ENCODE measurements at places on chromosomes 5 and 9.

DNA sequence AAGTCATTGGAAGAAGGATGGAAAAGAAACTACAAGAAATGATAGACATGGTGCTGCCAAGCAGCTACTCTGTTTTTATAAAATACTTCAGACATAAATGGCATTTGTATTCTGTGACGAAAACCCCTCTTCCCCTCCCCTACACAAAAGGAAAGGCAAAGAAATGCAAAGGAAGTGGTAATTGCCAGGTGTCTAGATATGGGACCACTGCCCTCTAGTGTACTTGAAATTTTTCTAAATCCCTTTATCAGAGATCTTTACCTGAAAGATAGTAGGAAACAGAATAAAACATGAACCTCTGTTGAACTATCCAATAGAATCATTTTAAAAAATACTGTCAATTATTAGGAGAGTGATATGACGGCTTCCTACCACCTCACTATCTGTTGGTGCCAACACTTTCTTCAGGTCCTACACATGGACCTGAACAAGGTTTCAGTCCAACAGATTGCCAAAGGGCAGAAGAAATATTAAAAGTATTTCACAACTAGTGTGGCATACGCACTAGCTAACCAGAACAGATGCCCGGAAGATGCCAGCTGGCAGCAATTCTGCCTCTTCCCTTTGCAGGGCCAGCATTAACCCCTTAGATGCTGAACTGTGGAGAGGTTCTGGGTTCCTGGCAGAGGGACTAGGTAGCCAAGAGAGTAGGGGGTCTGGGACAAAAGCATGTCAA lies 104.1 kb downstream of the TSSK1B start:
- DNase-seq, result peak; percentile 53

GRCh38 chr5:151591144-151591819 lies at the start of gene FAT2:
Gene FAT2 (minus strand): TSS chr5:151591331. CDS start chr5:151568931, 22,400 bp downstream.
- no peak for DNase-seq

DNA sequence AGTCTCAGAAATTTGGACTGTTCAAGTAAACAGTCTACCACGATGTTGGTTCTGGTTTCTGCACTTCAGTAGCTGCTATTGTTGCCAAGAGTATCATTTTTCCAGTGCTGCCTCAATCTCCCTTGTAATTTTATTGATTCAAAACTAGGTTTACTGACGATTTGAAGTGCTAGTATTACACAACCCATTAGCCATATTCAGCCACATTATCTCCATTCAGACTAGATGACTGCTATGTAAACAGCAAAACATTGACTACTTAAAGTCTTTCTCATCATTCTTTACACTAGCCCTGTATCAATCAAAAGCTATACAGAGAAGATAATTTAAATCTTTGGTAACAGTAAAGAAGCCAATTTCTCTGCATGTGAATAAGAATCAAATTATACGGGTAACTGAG lies 102.0 kb upstream of the TSLP start:
- no peak for DNase-seq

DNA sequence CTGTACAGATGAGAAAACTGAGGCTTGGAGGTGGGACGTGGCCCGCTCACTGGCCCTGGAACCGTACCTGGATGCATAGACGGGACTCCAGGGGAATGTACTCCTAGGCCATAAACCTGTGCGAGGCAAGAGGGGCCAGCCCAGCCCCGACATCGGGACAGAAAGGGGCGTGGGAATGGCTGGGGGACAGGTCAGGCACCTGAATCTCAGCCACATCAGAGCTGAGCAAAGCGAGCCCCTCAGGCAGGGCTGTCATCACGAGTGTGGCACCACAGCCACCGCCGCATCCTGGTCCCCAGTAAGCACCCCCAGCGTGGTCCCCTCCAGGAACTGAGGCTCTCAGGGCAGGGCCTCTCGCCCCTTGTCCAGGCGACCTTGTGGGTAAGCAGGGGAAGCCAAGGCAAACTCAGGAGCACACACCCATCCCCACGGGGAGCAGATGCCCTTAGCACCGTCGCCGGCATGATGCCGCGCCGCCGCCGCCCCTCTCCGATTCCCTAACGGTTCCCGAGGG lies 16.5 kb downstream of the NACC2 start:
- DNase-seq, result no peak

GRCh38 chr5:110853267-110853666 lies 114.5 kb downstream of the SLC25A46 start:
- peak; percentile 51 for DNase-seq

DNA sequence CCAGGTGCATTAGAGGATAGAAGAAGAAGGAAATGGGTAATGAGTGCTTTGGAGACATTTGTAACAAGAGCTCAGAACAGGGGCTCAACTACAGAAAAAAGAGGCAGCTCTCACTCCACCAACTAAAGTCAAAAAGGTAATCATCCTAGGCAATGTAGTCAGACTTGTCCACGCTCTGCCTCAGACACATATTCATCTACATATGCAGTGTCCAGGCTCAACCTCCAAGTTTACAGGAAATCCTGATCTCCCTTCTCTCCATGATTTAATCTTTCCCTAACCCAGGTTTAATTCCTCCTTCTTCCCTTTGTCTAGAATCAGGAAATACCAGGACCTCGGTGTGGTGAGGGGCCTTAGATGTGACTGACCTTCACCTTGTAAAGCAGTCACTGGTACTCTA lies 65.7 kb upstream of the SELENOP start:
- no peak for DNase-seq

GRCh38 chr5:6602441-6602840 lies 30.4 kb downstream of the NSUN2 start:
- no peak for DNase-seq

DNA sequence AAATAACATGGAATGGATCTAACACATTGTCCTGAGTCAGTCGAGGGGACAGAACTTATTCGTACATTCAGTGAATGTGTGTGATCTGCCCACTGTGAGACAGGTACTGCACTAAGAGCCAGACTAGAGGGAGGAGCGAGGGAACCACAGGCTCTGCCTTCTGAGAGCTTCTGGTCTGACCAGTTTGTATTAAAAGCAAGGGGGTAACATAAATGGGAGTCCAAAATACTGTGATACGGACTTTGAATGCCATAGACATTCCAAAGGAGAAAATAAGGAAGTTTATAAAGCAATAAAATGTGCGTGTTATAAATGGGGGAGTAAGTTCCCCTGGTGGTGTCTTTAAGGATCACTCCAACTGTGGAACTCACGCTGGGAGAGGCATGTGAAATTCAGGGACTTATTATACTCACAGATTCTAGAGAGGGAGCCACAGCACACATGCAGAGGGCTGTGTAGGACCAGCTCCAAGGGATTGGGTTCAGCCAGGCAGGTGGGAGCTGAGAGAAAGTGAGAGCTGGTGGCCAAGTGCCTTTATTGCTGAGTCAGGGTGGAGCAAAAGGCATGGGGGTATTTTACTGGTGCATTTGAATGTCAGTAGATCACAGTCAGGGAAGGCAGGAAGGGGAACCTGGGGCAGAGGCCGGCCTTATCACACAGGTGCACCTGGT lies 186.5 kb upstream of the WWC1 start:
- DNase-seq, result peak; percentile 4

GRCh38 chr5:40754381-40755092 lies 1.2 kb downstream of the TTC33 start:
- peak; percentile 52 for DNase-seq

DNA sequence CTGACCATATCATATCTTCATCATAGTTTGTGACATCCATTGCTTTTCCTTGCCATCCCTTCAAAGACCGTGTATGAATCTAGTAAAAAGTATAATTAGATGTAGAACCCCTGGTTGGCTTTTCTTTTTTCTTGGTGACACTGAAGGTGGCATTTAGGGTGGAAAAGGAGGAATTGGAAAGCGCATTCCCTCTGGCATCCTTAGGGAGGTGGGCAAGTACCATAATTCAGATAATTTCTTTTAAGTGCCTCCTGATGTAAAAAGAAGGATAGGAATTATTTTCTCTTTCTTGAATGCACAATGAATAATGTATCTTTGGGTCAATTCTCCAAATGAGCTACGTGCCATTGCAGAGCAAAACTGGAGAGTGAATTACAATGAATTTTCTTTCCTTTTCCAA lies 73.2 kb upstream of the SMARCA2 start:
- no peak for DNase-seq

- no peak for DNase-seq
These were observed 98.4 kb downstream of the UNC13B start for GRCh38 chr9:35260186-35260585.

GRCh38 chr5:83474161-83474796 lies 2.7 kb downstream of the VCAN start:
- peak; percentile 90 for DNase-seq

- peak; percentile 76 for DNase-seq
These were observed 9.6 kb downstream of the TLE4 start for GRCh38 chr9:79581388-79581787.

DNA sequence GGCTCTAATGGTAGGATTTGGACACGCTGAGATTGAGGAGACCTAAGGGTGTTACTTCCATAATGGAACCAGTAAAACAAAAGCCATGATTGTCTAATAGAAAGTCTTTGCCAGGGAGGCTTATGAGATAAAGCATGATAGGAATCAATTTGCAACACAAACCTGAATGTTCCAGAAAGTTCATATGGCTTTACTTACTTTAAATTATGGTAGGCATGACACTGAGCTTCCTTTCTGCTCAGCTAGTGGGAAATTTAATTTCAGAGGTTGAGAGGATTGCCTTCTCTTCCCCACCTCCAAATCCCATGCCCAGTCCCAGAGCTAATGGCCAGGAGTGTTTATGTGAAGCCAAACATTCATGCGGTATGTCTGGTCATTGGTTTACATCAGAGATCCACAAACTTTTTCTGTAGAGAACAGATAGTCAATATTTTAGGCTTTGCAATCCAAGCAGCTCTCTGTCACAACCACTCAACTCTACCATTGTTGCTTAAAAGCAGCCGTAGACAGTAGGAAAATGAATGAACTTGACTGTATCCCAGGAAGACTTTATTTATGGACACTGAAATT lies 114.5 kb downstream of the UGCG start:
- DNase-seq, result no peak

GRCh38 chr5:87007737-87008136 lies 259.9 kb upstream of the RASA1 start:
- DNase-seq, result no peak

- no peak for DNase-seq
These were observed 116.5 kb upstream of the DAPK1 start for GRCh38 chr9:87381050-87381711.

DNA sequence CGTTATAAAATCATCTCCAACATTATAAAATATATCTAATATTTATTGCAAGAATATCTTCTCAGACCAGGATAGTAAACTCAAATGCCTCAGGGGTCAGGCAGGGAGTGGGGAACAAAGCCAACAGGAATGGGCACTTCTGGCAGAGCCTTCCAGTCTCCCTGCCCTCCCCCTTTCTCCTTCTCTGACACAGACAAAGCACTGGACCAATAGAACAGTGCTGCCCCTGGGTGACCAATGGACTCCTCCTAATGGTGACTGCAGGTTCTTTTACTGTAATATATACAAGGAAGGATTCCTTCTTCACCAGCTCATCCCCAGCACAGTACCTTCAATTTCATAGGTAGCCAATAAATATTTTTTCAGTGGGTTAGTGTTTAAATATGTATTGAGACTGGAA lies 31.1 kb upstream of the MAMDC2 start:
- DNase-seq, result peak; percentile 12

- no peak for DNase-seq
These were observed 173.6 kb downstream of the TENT4A start for GRCh38 chr5:6886866-6887265.

DNA sequence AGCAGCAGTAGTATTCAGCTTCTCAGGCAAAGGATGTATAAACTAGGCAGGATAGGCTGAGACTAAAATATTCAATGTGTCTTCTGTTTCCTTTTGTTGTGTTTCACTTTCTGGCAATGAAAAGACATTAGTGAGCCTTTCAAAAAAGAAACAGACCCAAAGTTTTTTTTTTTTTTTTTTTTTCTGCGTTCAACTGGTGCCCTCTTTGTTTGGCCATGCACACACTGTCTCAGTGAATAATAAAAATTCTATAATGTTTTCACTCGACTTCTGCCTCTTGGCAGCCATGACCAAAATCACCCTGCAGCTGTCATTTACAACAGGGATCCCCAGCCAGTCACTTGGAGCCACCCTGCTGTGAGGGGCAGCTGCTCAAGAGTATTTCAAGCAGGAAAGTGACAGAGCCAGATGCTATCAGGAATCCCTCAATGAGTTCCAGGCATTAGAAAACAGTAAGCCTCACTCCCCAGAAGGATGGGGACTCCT lies 44.0 kb upstream of the MAN2A1 start:
- no peak for DNase-seq

GRCh38 chr9:116646661-116647514 lies 40.2 kb upstream of the TRIM32 start:
- DNase-seq, result peak; percentile 54

DNA sequence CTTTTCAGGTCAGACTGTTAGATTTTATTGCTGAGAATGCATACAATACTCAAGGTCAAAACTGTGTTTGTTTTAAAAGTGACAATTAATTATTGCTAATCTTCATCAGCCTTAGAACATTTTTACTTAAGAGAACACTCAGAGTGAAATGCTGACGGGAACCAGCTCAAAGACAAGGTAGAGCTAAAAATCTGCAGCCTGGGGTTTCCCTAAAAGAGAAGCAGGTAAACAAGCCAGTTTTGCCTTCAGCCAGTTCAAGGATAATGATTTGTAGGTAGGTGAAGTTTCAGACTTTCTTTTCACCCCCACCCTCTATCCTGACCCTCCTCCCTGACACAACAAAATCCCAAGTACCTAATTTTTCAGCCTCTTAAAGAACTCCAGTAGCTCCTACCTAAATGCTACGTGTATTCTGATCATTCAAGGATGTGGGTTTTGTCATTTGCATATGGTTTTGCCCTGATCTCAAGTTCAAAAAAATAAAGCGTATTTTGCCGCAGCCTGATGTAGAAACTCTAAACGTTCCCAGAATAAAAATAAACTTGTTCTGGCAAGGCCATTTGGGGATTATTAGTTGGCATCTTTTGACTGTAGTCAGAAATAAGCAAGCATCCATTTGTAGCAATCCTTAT lies 407.2 kb downstream of the EFNA5 start:
- no peak for DNase-seq

DNA sequence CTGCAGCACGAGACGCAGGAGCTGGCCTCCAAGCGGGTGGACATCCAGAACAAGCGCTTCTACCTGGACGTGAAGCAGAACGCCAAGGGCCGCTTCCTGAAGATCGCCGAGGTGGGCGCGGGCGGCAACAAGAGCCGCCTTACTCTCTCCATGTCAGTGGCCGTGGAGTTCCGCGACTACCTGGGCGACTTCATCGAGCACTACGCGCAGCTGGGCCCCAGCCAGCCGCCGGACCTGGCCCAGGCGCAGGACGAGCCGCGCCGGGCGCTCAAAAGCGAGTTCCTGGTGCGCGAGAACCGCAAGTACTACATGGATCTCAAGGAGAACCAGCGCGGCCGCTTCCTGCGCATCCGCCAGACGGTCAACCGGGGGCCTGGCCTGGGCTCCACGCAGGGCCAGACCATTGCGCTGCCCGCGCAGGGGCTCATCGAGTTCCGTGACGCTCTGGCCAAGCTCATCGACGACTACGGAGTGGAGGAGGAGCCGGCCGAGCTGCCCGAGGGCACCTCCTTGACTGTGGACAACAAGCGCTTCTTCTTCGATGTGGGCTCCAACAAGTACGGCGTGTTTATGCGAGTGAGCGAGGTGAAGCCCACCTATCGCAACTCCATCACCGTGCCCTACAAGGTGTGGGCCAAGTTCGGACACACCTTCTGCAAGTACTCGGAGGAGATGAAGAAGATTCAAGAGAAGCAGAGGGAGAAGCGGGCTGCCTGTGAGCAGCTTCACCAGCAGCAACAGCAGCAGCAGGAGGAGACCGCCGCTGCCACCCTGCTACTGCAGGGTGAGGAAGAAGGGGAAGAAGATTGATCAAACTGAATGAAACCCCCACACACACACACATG lies 654 bp downstream of the PURA start:
- peak; percentile 77 for DNase-seq

- DNase-seq, result no peak
These were observed 376 bp downstream of the GOLGA1 start for GRCh38 chr9:124940521-124940893.
